ENCODE measurements at places on chromosomes 4 and X.

DNA sequence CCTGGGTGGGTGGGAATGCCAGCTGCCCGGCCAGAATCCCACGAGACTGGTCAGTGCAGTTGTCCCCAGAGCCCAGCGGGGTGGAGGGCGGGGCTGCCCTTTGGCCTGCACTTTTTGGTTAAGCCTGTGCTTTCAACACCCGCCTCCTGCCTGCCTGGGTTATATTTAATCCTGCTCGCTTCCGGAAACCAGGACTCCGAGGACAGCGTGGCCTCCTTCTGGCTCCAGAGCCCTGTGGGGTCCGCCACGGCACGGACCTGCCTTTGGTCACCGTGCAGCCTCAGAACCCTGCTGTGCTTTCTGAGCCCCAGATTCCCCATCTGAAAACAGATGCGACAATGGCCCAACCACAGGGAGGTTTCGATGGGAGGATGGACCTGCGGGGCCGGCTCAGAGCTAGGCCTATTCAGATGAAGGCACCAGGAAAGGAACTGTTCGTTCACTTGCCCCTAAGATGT lies 29.4 kb upstream of the KIAA0232 start:
- peak; percentile 61 for DNase-seq

DNA sequence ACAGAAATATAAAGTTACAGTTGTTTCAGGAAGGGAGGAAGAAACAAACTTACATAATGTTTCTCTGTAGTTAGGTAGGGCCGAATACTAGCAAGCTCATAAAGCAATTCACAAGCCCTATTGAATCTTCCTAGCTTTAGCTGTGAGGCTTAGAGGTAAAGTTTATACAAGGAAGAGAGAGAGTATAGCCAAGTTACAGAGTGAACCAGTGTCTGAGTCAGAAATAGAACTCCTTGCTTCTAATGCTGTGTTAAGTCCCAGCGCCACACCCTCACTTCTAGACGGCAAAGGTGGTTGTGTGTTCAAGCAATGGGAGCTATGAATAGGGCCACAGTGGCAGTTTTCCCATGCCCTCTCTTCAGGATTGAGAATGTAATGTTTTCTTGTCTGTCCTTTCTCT lies 6.1 kb downstream of the LPAR4 start:
- DNase-seq, result no peak

DNA sequence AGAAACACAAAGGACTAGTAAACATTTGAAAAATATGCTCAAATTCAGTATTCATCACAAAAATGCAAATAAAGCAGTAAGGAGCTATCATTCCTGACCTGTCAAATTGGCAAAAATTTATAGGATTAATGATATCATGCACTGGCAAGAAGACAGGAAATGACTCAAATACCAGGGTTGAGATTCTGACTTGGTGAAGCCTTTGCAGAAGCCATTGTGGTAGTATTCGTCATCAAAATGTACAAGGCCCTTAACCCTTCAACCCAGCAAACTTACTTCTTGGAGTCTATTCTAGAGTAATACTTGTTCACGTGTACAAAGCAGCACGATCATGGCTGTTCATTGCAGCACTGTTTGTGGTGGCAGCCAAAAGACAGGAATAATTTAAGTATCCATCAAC lies 132.4 kb downstream of the ENOX2 start:
- DNase-seq, result no peak

- no peak for DNase-seq
Observed at GRCh38 chrX:5957506-5957905, 271.2 kb downstream of the NLGN4X start.

DNA sequence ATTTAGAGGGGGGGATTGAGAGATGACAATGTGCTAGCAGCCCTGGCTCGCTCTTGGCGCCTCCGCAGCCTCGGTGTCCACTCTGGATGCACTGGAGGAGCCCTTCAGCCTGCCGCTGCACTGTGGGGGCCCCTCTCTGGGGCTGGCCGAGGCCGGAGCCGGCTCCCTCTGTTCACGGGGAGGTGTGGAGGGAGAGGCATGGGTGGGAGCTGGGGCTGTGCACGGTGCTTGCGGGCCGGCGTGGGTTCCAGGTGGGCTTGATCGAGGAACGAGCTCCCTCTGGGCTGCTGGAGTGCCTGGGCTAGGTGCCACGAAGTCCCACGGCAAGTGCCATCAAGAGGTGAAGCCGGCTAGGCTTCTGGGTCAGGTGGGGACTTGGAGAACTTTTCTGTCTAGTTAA lies 6.9 kb downstream of the C4orf46 start:
- DNase-seq, result no peak

GRCh38 chr4:112231779-112232713 lies at the start of gene AP1AR:
Gene AP1AR (plus strand): TSS chr4:112231787. CDS start chr4:112232092, 305 bp downstream.
- DNase-seq, result peak; percentile 96

DNA sequence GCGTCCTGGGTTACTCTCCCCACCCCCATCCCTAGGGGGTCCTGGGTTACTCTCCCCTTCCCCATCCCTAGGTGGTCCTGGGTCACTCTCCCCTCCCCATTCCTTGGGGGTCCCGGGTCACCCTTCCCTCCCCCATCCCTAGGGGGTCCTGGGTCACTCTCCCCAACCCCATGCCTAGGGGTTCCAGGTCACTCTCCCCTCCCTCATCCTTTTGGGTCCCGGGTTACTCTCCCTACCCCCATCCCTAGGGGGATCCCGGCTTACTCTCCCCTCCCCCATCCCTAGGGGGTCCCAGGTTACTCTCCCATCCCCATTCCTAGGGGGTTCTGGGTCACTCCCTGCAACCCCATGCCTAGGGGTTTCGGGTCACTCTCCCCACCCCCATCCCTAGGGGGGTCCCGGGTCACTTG lies 1.5 kb downstream of the ASMTL start:
- no peak for DNase-seq

- DNase-seq, result no peak
Observed at GRCh38 chr4:94076498-94076897, 131.2 kb upstream of the SMARCAD1 start.

DNA sequence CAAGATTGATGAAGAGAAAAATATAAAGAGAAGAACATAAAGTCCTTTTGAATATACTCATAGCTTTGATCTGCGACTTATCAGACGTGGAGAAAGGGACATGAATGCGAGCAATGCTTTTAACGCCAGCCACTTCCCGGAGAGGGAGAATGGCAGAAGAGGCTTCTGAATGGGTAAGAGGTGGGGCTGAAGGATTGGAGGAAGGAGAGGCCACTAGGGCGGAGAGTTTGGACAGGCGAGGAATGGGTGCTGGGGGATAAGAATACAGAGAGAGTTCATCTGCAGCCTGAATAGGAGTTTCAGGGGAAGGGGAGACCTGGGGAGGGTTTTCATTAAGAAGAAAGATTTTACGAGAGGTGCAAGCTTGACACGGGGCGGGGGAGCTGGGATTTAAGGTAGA lies 2534.9 kb downstream of the PCDH7 start:
- DNase-seq, result peak; percentile 4

DNA sequence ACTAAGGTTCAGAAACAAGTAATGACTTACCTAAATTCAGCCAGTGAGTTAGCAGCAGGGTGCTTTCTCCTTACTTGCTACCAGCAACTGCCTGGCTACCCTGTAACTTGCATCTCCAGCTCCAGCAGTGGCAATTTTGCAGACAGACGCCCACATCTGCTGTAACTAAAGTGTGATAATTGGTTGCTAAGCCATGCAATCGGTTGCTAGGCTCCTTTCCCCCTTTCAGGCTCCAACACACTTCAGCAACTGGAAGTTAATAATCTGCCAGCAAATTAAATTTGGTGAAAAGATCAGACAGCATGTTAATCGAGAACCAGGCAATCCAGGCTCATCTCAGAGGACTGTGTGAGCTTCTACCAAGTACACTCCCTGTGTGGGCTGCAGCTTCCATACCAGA lies 24.2 kb upstream of the ARHGEF9 start:
- no peak for DNase-seq

- DNase-seq, result no peak
Observed at GRCh38 chr4:55906989-55907388, 41.8 kb upstream of the CEP135 start.

DNA sequence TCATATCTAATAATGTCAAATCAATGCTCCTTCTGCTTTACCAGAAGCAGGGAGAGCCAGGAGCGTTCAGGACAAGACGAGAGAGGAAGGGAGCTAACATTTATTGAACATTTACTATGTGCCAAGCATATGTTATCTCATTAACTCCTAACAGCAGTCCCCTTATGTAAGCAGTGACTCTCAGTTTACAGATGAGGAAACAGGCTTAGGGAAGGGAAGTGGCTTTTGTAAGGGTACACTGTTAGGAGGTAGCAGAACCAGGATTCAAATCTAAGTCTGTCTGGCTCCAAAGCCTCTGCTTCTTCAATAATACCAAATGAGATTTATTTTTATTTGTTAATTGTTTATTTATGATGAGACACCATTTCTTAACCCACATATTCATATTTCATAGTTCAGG lies 2.6 kb upstream of the STARD8 start:
- no peak for DNase-seq

DNA sequence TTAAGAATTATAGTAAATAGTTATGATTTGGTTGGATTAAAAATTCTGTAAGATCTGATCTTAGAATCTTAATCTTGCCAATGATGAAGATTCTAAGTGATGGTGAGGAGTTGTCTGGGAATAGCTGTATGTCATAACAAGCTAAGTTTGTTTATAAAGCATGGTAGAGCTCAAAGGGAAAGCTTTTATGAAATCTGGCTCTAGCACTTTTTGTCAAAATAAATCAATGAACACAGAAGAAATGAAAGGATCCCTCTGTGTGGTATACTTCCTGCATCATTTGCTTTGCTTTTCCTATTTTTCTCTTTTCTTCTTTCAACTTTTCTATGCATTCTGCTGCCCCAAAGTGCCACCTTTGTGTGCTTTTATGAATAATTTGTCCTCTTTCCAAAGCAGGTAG lies 193.5 kb upstream of the FAT1 start:
- no peak for DNase-seq

DNA sequence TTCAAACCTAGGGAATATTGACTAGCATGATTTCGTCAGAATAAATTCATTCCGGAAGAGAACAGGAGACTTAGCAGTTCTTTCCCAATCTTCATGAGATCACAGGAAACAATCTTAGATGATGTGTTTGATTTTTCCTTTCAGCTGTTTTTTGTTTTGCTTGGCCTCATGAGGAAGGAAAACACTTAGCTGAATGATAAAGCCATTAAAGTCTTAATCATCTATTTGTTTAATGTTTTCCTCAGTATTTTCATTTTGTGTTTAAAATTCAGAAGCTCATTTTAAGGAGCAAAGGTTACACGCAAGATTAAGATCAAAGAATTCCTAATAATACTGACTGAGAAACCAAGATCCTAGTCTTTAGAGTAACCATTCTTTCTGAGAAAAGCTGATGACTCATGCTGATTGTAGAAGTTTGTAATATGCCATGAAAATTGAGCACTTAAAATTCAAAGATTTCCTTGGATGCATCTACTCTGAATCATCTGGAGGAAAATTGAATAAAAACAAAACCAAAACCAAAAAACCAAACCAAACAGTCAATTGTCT lies 15.4 kb upstream of the TBC1D19 start:
- no peak for DNase-seq

GRCh38 chr4:100651499-100652175 lies 133.8 kb upstream of the EMCN start:
- no peak for DNase-seq

GRCh38 chr4:90306810-90307209 lies 179.6 kb downstream of the CCSER1 start:
- DNase-seq, result no peak

GRCh38 chr4:107689912-107690587 lies 30.0 kb downstream of the PAPSS1 start:
- DNase-seq, result no peak

DNA sequence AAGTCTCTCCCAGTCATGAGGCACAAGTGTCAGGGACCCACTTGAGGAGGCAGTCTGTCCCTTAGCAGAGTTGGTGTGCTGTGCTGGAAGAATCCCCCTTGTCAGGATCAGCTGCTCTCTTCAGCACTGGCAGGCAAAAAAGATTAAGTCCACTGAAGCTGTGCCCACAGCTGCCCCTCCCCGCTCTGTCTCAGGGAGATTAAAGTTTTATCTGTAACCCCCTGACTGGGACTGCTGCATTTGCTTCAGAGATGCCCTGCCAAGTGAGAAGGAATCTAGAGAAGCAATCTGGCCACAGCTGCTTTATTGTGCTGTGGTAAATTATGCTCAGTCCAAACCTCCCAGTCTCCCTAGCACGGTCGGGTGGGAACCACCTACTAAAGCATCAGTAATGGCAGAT lies 37.4 kb upstream of the HEPH start:
- peak; percentile 1 for DNase-seq

GRCh38 chr4:39642885-39643552 lies 4.4 kb upstream of the SMIM14 start:
- no peak for DNase-seq

DNA sequence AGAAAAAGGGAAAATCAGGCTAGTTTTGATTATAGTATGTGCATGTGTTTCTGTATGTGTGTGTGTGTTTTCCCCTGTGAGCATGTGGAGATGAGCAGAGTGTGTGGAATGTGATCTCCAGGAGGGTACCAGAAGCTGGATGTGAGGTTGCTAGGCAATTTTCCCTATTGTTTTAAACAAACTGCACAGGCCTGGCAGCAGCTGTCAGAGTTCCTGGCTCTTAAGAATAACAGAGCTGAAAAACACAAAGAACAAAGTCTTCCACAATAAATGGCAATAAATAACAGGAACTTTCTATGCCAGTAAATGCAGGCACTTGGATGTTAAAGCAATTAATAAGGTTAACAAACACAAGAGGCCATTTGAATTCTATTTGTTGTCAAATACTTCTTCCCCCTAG lies 344.6 kb upstream of the CTSO start:
- DNase-seq, result peak; percentile 56

DNA sequence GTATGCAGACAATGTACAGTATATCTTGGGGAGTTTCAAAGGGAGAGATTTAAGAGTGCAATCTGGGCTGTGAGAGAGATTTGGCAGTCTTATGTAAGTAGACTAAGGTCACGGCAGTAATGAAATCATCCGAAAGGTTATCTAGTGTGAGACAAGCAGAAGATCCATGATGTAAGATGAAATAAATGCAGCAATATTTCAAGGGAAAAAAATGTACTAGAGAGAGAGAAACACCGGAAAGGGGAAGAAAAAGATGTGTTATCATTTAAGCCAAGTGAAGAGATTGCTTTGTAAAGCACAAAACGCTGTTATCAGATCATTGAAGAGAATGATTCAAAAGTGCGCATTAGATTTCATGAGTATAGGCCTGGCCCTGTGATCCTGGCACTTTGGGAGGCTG lies 88.4 kb upstream of the GUCY1A1 start:
- DNase-seq, result no peak

GRCh38 chr4:74474345-74475090 lies 29.6 kb downstream of the AREG start:
- no peak for DNase-seq

DNA sequence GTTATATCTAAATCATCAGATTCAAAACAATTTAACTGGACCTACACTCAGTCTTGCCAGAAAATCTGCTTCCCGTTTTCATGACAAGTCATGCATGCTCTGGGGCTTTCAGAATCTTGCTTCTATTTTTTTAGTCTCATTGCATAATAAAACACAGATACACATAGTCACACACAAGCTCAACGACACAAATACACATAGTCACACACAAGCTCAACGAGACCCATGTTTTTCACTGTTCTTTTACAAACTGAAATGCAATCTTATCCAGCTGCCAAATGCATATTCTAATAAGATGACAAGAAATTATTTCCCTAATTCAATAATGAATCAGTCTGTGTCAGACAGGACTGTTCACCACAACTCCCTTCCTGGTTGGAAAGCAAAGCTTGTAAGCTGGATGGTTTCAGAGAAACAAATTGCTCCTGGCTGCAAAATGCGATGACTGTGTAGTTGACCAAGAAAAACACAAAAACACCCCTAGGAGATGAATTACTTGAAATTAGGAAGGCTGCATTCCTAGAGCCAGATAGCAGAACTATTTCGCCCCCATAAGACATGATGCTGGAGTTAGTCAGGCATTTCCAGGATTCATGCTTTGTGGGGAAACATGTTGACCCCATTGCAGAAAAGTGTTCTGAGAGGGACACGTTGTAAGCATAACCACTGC lies 208.7 kb downstream of the CHIC2 start:
- no peak for DNase-seq
